GM10248 (cell line): ENCODE measurements at places on chromosomes 3 and 15.

GRCh38 chr3:62710751-62711150, 164.5 kb downstream of the CADPS start:
- DNase-seq: no peak

DNA sequence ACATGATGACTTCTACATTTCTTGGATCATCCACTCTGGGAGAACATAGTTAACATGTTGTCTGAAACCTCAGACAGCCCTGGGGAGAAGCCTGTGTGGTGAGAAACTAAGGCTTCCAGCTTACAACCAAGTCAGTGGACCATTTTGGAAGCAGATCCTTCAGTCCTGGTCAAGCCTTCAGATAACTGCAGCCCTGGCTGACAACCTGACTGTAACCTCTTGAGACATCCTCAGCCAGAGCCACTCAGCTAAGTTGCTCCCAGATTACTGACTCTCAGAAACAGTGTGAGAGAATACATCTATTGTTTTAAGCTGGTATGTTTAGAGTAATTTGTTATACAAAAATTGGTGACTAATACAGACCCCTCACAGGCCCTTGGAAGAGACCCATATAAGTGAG, 50.9 kb upstream of the KPNA4 start:
- no peak for DNase-seq

DNA sequence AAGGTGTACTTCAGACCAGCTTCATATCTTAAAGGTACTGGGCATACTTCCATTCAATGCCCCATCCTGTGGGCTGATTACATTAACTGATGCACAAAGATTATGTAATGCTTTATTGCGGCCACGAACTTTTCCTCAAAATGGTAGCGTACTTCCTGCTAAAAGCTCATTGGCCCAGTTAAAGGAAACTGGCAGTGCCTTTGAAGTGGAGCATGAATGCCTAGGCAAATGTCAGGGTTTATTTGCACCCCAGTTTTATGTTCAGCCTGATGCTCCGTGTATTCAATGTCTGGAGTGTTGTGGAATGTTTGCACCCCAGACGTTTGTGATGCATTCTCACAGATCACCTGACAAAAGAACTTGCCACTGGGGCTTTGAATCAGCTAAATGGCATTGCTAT, 3.4 kb downstream of the SKIL start:
- DNase-seq: no peak

DNA sequence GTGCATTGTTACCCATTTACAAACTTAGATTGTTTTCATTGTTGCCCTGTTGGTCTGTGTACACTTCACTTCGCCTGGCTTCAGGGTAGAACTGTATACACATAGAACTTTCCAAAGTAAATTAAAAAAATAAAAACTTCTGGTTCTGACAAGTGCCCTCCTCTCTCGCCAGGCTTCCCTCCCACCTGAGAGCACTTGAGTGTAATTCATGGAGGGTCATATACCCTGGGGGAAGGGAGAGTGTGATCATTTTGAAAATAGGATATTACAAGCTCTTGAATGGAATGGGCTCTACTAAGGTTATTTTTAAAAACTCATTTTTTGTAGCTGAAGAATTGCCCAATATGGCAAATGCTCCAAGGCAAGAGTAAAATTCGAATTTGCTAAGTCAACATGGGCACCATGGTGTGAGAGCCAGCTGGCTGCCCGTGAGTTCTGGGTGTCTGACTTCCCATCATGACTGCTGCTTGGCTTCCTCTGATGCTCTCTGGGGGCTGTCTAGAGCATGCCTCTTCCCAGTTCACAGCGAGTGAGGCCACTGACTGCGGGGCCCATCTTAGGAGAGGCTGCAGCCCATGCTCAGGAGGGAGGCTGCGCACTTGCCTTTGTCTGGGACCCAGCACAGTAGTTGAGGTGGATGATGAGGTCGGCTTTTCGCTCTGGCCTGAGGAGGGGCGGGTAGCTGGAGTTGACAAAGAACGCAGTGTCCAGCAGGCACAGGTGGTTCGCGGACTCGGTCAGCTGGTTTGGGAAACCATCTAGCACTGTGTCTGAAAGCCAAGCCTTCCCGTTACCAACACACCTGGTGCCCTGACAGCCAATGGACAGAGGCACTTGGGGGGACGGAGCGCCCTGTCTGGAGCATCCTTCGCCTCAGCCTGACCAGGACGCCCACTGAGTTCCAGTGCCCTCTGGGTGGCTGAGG, 13.1 kb upstream of the EHD4 start:
- DNase-seq: no peak

DNA sequence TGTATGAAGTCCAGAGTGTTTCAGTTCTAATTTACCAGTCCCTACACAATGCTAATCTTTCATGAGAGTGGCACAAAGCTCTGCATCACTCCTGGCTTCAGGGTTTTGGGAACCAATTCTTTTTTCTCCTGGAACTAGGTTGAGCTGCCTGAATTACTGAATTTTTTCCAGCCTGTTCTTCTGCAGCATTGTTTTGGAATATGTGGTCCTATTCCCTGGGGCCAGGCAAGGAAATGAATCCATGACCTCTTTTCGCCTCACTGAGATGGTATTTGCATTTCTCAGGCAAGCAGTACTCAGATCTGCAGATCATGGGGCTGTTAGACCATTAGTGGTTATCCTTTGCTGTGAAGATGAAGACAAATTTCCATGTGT, 25.6 kb upstream of the GPR171 start:
- no peak for DNase-seq

- no peak for DNase-seq
These were observed 211.7 kb upstream of the GADL1 start for GRCh38 chr3:31106204-31106603.

DNA sequence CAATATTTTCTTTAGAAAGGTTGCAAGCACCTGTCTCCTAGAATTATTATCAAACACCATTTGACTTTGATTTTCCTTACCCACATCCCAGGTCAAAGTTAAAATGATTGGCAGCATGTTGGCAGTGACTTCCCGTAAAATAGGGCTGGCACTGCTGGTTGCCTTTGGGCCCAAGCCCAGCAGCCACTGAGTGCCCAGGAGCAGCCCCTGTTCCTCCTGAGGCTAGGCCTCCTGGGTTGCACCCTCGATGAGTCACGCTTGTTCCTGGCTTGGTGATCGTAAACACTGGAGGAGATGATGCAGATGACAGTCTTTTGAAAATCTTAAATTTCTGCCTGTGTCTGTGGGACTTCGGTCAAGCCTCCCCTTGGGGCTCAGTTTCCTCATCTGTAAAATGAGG, 290.0 kb downstream of the TLE3 start:
- no peak for DNase-seq

- peak; percentile 15 for DNase-seq
These were observed 115.4 kb downstream of the NEK10 start for GRCh38 chr3:27253831-27254230.

- no peak for DNase-seq
These were observed 274.9 kb upstream of the SEMA6D start for GRCh38 chr15:47442371-47442770.

DNA sequence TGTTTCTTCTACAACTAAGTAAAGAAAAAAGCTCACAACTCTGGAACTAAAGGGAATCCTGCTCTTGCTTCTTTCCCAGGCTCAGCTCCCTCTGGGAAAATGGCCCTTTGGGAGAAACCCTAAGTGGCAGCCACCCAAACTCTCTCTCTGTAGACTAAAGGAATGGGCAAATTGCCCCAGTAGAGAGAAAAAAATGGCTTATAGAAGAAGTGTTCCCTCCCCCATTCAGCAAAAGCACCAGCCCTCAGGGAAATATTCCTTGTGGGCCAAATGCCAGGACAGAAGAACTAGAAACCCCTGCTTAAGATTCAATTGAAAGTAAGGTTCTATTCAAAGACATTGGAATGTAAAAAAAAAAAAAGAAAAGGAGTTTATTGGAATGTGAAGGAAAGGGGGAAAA, 603.7 kb upstream of the ALCAM start:
- no peak for DNase-seq

GRCh38 chr3:63354160-63354559, 76.1 kb downstream of the SYNPR start:
- no peak for DNase-seq

DNA sequence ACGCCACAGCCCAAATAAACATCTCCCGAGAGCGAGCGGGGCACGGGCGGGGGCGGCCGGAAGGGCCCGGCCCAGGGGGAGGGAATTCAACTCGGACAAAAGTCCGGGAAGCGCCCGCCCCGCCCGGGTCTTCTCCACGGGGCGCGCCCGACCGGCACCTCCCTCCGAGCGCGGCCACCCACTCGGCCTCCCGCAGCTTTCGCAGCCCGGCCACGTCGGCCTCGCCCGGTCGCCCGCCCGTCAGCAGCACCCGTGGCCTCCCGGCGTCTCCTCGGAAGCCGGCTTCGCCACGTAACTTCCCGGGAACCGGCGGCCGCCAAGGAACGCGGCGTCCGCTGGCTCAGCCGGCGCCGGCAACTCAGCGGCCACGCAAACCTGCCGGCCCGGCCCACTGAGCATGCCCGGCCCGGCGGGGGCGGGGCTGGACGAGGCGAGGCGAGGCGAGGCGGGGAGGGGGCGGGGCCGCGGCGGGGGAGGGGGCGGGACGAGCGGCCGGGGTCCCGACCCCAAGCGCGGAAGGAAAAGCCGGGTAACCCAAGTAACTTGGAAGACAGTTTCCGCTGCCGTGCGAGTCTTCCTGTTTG, at the start of gene TJP1:
TJP1 (minus strand) TSS at position 369 of the 584 bp plus-strand sequence. CDS start 440 bp downstream, outside the sequence.
- DNase-seq: no peak

- no peak for DNase-seq
These were observed 25.8 kb downstream of the LRTM1 start for GRCh38 chr3:54901906-54902685.

- peak; percentile 56 for DNase-seq
These were observed 69.5 kb downstream of the C3orf38 start for GRCh38 chr3:88219138-88219792.

DNA sequence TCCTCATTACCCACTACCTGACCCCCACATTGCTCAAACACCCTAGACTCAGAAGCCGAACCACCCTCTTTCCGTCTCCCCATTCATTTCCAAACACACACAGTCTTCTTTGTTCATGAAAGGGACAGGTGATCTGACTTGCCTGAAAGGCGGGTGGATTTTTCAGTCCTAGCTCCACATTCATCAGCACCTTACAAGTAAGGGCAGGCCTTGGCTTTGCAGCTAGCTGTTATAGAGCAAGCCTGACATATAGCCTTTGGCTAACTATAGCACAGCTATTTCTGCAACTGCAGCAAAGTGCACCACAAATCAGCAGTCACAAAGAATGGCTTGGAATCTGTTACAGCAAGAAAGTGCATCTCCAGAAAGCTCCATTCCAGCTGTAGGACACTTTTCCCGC, 139.8 kb downstream of the XXYLT1 start:
- no peak for DNase-seq

DNA sequence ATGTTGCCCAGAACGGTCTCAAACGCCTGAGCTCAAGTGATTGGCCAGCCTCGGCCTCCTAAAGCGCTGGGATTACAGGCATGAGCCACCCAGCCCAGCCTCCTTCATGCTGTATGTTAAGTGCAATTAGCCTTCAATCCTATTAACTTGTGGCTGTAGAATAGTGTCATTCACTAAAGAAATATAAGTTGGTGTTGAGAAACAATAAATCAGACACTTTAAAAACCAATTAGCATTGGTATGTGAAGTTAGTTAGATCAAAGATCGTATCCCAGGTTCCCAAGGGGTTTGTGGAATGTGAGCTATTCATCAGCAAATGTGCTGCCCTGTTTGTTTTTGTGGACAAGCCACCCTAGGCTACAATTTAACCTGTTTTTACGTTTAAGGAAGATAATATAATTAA, 11.0 kb upstream of the PIK3CB start:
- DNase-seq: no peak

DNA sequence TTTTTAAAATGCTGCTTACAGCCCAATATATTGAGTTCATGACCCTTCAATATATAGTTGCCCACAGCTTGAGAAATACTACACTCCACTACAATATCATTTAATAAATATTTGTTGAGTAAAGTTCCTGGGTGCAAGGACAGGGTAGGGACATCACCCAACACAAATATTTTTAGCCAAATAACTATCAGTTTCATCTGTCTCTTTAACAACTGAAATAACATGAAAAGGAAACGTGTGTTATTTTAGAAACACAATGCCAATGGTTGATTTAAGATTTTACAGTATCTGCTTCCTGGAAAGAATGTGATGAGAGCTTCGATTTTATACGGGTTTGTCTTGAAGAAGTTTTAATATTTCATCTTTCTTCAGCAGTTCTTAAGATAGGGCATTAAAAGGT, 67.7 kb upstream of the CDV3 start:
- DNase-seq: no peak

DNA sequence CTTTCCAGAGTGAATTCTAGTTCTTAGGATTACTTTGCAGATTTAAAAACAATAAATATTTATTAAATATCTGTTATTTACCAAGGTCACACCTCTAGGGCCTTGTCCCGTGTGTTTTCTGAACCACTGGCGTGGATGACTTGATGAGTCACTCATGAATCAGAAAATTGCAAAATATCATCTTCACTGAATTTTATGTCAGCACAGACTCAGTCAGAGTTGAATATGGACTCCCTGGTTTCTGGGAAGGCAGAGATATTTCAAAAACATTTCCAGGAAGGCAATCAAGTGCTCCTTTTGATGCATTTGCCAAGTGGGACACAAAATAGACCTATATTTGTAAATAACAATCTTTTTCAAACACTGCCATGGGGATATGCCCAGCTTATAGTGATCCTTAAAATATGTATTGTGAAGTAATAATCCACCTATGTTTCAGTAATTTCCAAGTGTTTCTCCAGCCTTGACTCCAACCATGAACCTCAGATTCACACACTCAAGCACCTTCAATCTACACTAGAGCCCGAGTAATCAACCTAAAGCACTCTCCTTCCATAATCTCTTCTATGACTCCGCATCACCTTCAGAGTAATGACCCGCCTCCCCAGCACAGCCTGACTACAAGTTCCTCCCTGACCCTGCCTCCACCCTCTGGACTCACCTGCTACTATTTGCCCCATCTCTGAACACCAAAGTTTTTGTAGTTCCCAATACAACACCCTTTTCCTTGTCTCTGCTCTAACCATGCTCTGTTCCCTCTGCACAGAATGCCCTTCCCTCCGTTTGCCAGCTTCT, 24.3 kb downstream of the DPH3 start:
- no peak for DNase-seq

- DNase-seq: peak; percentile 35
These were observed 145.5 kb upstream of the UMPS start for GRCh38 chr3:124584552-124585391.

DNA sequence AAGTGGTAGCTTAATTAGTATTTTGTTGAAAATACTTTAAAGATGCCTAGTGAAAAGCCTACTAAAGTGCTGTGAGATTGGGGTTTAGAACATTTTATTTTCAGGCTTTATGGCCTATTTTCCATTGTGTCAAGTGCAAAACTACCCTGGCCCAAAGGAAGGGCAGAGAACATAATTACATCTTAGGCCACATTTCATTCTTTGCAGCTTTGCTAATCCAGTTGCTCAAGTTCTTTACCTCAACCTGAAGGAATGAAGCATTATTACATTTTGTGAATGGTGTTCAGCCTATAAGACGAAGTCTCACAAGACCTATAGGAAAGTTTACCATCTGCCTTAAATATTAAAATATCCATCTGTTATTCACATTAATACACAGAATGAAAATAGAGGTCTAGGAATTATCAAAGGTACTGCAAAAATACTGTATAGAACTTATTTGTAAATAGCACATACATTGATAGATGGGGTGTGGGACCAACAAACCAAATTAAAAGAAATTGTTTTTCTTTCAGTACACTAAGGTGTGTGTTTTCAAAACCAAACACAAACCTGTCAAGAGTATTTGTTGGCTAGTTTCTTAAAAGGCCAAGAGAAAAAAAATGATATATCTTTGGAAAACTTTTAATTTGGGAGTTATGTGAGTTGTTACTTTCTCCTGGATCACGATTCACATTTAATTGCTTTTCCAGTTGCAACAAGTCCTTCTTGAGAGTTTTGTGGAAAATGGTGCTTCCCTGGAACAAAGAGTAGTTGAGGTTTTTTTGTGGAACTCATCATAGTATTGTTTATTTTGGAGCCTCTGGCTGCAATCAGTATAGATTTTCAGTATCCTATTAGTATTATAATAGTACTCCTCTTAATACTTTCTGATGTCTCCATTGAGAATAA, 12.0 kb upstream of the SETD5 start:
- no peak for DNase-seq
